ENCODE measurements at places on chromosomes 3 and 15. TPM values are rescaled to one million over a fixed set of nuclear protein-coding genes. Genes with fewer than 3 reads are reported as not detected.

The GPR27 gene
- total RNA-seq, result 0.36 TPM

The PEX5L gene
- total RNA-seq, result 5.1 TPM

The ARIH1 gene
- 22.0 TPM for total RNA-seq

The SAMD7 gene
- not detected for total RNA-seq

The APPL1 gene
- 54.2 TPM for total RNA-seq

The ACP3 gene
- under 0.01 TPM for total RNA-seq

The TIMP4 gene
- 0.33 TPM for total RNA-seq

The ANKDD1A gene
- total RNA-seq, result 4.8 TPM

The ZNF385D gene
- not detected for total RNA-seq

The PPM1L gene
- total RNA-seq, result 8.4 TPM

The CHRNA7 gene
- total RNA-seq, result 2.1 TPM

The LRRN1 gene
- total RNA-seq, result not detected

The ACAN gene
- under 0.01 TPM for total RNA-seq

The NEK10 gene
- total RNA-seq, result 1.3 TPM

The XIRP1 gene
- not detected for total RNA-seq

The DNASE1L3 gene
- not detected for total RNA-seq

The TMEM158 gene
- 2.4 TPM for total RNA-seq

The BNC1 gene
- 0.62 TPM for total RNA-seq

The PLCB2 gene
- total RNA-seq, result 1.1 TPM

The XCR1 gene
- total RNA-seq, result not detected

The APOD gene
- total RNA-seq, result 26.6 TPM

The BTBD1 gene
- total RNA-seq, result 140 TPM

The TMEM212 gene
- total RNA-seq, result not detected

The THUMPD3 gene
- 36.1 TPM for total RNA-seq

The PLA2G4E gene
- not detected for total RNA-seq

The SI gene
- not detected for total RNA-seq

The TRPC1 gene
- total RNA-seq, result 10.3 TPM

The RBP2 gene
- not detected for total RNA-seq

The FBN1 gene
- 22.3 TPM for total RNA-seq

The OR5K2 gene
- not detected for total RNA-seq

The PCNP gene
- 92.4 TPM for total RNA-seq

The IGDCC3 gene
- total RNA-seq, result not detected

The CPLX3 gene
- total RNA-seq, result not detected

The CCDC54 gene
- not detected for total RNA-seq

The FGF12 gene
- total RNA-seq, result 0.69 TPM

The UPK1B gene
- total RNA-seq, result not detected

The CCR5 gene
- total RNA-seq, result not detected

The MOBP gene
- total RNA-seq, result under 0.01 TPM

The EFCC1 gene
- total RNA-seq, result under 0.01 TPM

The SLC51A gene
- total RNA-seq, result not detected

All from melanocyte of skin (primary cell).